Activated CD4-positive, alpha-beta T cell treated with anti-CD3 and anti-CD28 coated beads for 1 hour (primary cell): ENCODE measurements at places on chromosomes 2 and 18.

- no peak for DNase-seq
Observed at GRCh38 chr18:46660957-46661749, 4.1 kb upstream of the LOXHD1 start.

DNA sequence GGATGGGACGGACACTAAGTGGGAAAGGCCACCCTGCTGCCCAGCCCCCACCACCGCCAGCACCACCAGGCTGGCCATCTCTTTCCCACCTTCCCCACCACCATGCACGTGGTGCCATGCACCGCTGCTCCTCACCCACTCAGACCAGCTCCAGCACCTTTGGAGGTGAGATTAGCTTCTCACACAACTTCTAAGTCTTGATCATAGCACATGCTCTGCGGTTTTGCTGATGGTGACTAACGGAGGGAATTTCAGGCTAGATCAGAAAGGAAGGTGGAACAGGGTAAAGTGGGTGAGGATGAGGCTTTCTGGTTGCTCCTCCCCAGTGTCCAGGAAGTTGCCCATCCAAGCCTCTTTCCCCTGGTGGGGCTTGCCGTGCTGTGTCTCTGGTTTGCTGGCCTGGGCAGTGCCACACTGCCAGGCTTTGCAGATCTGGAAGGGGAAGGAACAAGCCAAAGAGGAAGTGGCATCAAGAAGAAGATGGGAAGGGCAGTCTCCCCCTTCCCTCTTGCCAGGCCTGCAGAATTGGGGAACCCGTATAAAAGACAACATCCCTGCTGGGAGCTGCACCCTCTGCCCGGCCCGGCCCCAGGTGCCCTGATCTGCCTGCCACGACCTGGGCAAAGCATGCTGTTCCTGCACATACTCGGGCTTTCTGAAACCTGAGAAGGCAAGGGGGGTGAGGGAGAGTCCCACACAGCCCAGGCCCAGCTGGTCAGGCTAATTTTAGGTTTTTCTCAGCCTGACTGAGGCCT, 44.3 kb upstream of the CAB39 start:
- DNase-seq = no peak

DNA sequence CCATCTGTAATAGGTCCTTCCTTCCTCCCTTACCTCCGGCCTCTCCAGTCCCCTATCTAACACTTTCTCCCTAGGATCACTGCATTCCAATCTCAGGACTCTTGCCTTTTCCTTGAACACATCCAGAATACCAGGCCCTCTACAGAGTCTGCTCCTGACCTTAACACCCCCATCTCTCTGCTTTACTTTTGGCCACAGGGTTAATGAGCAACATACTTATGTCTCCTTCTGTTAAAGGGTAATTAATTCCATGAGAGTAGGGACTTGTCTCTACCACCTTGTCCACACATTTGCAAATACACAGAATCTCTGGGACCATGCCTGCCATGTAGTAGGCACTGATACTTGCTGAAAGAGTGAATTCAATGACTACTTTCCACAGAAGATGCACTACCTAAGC, 94.9 kb downstream of the COBLL1 start:
- DNase-seq = no peak

GRCh38 chr2:38572167-38572566, 30.6 kb downstream of the HNRNPLL start:
- DNase-seq = no peak

GRCh38 chr18:64653068-64653467, 504.2 kb upstream of the LINC00305 start:
- DNase-seq = no peak

GRCh38 chr18:32542221-32542798, 71.6 kb upstream of the GAREM1 start:
- DNase-seq = no peak

DNA sequence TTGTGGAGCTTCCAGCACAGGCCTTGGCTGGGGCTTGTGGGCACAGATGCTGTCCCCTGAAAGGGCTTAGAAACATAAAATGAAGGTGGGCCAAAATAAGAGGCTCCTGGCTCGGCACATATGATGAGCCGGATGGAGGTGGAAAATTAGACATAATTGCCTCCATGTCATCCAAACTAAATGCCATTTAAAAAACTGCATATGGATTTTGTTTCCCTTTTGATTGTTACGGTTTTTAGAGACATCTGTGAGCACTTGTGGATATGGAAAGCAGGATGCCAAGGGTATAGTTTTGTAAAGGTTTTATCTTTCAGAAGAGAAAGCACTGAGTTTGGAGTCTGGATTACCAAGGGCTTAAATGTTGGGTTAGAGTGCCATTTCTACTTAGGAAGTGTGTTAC, 498.3 kb downstream of the RIT2 start:
- no peak for DNase-seq

GRCh38 chr2:210287301-210287700, 27.7 kb downstream of the MYL1 start:
- no peak for DNase-seq

DNA sequence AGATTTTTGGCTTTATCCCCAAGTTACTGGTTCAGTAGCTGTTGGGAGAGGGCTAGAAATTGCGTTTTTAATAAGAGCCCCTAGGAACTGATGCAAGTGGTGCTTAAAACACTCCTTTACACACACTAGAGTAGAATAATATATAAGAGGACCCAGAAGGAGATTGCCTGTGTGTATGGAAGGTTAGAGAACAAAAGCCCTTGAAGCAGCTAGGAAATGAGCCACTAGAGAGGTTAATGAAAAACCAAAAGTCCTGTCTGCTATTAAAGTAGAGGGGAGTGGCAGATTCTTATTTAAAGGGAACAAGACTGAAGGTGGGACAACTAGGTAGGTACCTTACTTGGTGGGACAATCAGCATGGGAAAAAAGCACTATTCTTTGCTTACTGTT, 14.4 kb upstream of the SLC39A10 start:
- DNase-seq = no peak

DNA sequence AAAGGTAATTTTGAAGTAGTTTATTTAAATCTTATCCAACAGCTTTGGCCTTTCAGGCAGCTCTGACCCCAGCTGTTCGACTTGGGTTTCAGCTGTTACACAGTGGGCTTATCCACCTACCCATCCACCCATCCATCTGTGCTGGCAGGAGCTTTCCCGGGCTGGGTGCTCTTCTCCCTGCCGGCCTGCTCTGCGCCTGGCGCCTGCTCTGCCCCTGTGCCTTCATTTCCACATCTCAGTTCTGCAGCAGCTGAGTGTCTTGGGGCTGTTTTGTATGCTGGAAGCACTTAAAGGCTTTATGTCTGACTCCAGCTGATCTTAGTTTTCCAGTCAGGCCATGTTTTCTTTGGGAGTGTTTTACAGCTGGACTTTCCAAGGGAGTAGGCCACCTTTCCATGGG, 24.2 kb downstream of the LDLRAD4 start:
- DNase-seq = no peak

- DNase-seq = no peak
Observed at GRCh38 chr2:226208726-226209125, 590.9 kb downstream of the IRS1 start.

DNA sequence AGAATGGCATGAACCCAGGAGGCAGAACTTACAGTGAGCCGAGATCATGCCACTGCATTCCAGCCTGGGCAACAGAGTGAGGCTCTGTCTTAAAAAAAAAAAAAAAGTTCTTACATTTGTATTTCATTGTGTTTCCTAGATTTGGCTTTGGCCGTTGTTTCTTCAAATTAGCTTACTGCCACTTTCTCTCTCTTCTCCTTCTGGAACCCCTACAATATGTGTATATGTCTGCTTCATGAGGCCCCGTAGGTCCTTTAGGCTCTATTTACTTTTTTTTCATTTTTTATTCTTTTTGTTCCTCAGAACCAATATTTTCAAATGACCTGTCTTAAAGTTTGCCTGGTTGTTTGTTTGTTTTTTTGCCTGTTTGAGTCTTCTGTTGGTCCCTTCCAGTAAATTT, 41.2 kb downstream of the RMDN2 start:
- no peak for DNase-seq

DNA sequence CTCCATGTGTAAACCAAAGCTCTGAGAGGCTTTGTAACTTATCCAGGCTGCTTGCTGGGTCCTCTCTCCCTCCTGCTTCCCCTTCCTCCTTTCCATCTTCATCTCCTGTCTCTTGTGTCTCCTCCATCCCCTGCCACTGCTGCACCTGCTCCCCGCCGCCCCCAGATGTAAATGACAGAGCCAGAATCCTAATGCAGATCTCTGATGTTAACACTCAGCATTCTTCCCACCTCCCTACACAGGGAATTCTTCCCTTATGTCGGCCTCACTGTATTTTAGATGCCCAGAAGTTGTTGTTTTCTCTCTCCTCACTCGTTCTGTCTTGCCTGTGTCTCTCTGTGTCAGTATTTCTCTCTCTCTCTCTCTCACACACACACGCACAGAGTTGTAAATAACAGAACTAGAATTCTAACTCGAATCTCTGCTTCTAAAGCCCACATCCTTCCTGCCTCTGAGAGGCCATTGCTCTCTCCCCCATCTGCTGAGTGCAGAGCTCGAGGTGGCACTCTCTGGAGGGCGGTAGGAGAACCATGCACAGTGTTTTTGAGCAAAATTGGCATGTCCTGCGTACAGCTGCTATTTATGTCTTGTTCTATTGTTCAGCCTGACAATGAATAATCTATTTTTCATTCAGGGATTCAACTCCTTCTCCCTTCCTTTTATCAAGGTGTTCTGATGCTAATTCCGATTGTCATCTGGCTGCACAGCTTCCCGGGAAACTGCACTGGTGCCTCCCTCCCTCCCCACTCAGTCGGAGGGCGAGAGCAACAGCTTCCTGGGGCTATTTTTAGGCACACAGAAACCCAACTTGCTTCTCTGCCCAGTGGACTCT, 219.9 kb downstream of the SH3RF3 start:
- no peak for DNase-seq

GRCh38 chr2:21098294-21098693, 25.5 kb upstream of the TDRD15 start:
- DNase-seq = no peak

- DNase-seq = no peak
Observed at GRCh38 chr2:1422716-1423285, 9.5 kb downstream of the TPO start.

- no peak for DNase-seq
Observed at GRCh38 chr2:42026272-42026671, 21.5 kb upstream of the PKDCC start.

- DNase-seq = no peak
Observed at GRCh38 chr2:235496239-235496621, 2.4 kb downstream of the AGAP1 start.

DNA sequence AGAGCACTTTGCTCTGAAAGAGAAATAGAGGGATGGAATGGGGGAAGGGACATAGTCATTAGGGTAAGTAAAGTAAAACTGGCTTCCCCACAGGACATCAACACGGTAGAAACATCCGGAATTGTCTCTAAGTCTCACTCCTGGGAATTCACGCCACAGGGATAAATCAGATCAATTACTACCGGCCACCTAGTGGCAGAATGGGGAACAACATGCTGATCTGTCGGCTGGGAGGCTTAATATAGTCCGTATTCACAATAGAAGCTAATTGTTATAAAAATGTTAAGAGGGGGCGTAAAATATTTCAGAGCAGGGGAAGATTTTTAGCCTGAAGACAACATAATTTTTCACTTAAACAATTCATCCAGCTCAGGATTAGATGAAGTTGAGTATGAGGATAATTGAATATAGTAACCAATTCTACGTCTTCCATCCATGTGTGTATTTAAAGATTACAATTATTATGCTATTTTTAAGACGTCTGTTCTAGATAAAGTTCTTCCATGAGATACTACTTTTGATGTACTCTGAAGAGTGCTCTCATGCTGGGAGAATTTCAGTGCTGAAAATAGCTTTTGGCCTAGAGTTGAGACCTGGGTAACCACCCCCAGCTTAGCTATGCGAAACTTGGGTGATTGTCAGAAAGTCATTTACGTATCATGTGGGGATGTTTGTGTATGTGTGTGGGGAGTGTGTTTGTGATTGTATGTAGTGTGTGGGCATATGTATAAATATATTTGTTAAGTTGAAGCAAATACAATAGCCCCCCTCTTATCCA, 65.7 kb downstream of the LRRTM1 start:
- DNase-seq = no peak

DNA sequence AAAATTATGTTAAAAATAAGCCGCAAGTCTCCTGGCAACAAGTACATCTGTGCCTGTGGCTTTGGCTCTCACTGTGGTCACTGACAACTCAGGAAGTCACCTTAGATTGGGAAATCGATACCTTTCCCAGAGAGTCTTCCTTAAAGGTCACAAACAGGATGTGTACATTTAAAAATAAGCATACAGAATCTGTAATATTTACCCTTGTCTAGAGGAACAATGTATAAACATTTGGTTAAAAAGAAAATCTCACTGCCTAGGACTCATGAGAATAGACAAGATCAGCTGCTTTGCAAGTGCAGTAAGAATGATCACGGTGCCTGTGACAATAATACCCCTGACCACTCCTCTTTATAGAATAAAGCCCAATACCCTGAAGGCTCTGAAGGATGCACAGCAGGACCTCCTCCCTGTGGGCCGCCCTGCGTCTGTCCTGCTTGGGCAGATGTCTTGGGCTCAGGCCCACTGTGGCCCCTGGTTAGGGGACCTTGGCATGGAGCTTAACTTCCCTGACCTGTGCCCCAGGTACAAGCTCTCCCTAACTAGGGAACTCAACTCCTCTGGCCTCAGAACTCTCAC, 98.0 kb upstream of the MGAT4A start:
- DNase-seq = no peak

GRCh38 chr2:181320638-181321037, 136.5 kb upstream of the ITGA4 start:
- DNase-seq = no peak

GRCh38 chr2:64460330-64460729, 6.4 kb downstream of the LGALSL start:
- no peak for DNase-seq

DNA sequence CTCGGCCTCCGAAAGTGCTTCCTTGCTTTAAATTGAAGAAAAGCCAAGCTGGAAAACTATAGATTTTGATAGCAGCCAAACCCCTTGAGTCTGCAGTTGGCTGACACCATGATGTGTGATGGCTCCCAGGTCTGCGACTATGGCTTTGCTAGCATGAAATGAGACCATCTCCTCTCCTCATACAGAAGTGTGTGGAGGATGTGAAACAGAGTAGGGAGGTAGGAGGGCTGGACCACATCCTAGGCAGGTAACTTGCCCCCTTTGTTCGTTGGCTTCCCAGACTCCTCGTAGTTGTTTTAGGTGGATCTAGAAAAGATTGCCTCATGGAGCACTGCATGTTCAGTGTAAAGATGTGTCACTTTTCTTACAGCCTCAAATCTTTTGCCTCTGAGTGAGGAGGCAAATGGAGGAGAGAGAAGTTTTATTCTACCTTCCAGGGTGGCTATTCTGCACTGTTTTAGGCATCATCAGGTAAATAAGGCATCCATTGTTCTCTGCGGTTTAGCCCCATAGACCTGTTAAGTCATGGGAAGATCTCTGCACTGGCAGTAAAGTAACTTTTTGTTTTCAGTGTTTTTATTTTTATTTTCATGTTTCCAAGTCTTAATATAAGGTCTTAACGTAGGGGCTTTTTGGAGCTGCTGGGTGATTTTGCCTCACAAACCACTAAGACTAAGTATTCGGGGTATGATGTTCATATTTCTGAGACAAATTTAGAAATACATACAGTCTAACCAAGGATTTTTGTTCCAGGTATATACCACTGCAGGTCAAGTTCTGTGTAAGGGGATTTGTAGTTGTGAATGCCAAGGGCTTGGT, 40.1 kb downstream of the MGAT5 start:
- DNase-seq = no peak
